ENCODE measurements at places on chromosomes 5 and 9. TPM values are rescaled to one million over a fixed set of nuclear protein-coding genes. Genes with fewer than 3 reads are reported as not detected.

The PCDHA12 gene
- total RNA-seq: not detected

The ELL2 gene
- 76.3 TPM for total RNA-seq

The FAM221B gene
- total RNA-seq: not detected

The FOXD4 gene
- not detected for total RNA-seq

The SUSD3 gene
- total RNA-seq: 53.1 TPM

DNA sequence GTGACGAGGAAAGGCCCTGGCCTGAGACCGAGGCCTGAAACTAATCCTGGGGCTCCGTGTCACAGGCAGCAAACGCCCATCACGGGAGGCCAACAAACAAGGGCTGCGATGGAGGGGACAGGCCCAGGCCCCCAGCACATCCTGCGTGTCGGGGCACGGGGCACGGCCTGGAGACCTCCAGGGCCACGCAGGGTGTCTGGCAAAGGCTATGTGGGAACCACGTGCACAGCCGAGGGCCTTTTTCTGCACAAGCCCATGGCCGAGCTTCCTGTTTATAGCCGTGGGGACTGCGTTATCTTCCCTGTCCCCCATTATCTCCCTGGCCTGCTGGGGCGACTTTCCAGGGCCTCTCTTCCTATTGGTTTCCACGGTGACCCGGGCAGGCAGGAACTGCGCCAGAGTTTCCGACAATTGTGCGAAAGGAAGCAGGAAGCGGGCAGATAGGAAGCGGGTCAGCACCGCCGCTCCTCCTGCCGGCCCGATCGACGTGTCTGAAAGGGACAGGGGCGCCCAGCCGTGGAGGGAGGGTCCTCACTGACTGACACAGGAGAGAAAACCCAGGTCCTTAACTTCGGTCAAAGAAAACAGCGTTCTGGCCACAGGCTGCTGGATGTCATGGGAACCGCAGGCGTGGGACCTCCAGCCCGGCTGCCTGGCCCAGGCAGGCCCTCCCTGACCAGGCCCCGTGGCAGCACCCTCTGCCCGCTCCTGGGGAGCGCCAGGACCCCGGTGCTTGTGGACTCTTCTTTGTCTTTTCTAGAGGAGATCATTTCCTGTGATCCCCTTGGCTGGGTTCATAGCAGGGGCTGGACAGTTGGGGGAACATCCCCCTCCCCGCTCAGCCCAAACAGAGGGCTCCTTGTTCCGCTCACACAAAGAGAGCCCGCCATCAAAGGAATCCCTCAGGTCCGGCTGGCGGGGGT lies 29.1 kb upstream of the SEC16A start:
- no peak for DNase-seq

GRCh38 chr9:4062966-4063365 lies 236.9 kb downstream of the GLIS3 start:
- DNase-seq: no peak

DNA sequence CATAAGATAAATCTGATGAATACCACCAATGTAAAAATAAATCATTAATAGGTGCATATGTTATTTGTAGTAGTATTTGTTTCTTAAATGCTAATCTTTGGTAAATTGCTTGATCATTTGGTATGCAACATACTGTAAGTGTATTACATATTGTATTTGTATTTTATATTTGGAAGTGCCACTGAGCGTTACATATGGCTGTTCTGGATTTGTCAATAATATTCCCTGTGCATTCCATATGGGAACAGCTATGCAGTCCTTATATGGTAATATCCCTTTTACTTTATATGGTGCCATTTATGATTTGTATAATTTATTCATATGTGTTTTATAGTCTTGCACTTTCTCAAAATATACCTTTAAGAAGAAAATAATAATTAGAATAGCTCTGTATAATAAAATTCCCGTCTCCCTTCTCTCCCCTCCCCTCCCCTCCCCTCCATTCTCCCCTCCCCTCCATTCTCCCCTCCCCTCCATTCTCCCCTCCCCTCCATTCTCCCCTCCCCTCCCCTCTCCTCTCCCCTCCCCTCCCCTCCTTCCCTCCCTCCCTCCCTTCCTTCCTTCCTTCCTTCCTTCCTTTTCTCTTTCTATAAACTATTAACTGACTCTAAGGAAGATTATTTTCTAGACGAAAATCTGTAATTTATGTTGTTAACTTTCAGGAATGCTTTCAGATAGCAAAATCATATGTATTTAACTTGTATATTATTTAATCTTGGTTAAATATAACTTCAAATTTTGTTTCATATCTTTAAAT lies 241.4 kb downstream of the CSNK1G3 start:
- DNase-seq: no peak

- DNase-seq: no peak
Observed at GRCh38 chr5:10301842-10302610, 5.7 kb downstream of the CMBL start.

GRCh38 chr5:96150007-96150406 lies 188.4 kb upstream of the ELL2 start:
- no peak for DNase-seq

DNA sequence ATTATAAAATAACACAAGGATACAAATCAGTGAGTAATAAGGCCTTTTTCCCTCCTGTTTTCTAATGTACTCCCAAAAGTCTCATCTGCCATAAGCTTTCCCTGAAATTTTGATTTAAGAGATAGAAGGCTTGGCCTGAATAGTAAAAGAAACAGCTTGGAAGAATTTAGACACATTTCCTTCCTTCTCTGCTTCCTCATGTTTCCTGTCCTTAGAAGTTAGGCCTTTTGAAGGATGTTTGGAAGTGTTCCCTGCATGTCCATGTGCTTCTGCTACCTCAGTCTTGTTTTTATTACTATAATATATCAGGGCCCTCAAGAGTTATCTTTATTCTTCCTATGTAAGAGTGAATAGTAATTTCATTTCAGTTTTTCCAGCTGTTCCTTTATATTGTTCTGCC lies 242.7 kb downstream of the DEPDC1B start:
- no peak for DNase-seq

- DNase-seq: no peak
Observed at GRCh38 chr9:8424786-8425410, 625.3 kb upstream of the DMAC1 start.

- no peak for DNase-seq
Observed at GRCh38 chr5:82422001-82422740, 144.0 kb upstream of the RPS23 start.

DNA sequence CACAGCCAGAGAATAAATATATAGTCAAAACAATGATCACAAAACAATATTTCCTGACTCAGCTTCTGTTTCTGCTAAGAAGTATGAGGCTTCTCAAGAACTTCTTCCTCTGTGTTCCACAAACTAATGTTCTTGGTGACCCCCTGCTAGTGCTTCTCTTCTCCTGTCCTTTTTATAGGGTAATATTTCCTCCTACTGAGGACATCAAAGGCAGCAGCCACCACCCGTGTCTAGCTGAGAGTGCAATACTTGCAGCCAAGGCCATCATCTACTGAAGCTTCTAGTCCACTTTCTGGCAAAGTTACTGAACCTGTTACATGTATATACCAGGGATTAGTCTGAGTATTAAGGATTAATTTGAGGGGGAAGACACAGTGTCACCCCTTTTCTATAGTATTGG lies 83.7 kb upstream of the SLC12A2 start:
- DNase-seq: no peak

DNA sequence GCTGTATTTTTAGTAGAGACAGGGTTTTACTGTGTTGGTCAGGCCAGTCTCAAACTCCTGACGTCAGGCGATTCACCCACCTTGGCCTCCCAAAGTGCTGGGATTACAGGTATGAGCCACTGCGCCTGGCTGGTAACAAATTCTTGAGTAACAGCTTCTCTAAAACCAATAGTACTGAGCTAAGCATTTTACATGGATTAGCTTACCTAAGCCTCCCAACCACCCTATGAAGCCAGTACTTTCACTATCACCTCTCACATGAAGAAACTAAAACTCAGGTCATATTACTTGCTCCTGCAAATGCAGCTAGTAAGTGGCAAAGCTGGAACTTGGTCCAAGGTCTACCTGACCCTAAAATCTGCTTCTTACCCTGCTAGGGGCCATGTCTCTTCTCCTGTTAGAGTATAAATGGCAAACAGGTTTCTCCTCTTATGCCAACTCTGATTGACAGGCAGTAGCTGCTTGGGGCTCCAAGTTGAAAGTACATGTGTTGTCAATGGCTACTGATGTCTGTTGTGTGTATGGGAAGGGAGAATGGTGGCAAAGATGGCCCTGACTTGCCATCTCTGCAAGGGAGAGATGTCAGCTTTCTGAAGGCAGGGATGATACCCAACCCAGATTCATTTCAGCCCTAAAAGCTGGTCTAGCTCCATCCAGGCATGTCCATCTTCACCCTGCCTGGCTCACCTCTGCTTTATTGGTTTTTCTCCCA lies 4.0 kb downstream of the PHF19 start:
- no peak for DNase-seq

DNA sequence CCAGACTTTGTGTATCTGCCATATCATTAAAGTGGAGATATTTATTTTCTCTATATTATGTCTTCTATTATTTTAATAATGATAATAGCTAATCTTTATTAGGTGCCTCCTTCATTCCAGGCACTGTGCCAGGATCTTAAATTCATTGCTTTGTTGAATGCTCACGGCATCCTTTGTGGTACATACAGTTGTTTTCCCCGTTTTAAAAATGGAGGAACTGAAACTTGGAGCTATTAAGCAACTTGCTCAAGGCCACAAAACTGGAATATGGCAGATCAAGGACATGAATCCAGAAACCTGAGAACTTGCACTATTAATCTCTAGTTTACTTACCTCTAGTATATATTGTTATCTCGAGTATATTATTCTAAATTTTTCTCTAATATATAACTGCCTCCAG lies 41.5 kb upstream of the PPP3R2 start:
- no peak for DNase-seq

DNA sequence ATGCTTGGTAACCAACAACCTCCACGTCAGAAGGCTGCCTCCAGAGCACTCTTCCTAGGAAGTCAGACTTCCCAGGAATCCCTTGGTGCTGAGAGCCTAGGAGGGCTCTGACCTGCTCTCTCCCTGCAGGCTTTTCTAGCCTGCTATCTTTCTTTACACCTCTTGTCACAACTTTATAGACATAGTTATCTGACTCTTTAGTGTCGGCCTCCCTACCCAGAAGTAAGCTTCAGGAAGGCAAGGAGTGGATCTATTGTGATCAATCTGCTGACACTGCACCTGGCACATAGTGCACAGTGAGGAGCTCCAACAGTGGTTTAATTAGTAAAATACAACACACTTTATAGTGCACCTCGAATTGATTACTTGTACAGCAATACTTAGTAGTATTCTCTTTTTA lies 2.3 kb downstream of the AFAP1L1 start:
- no peak for DNase-seq

- DNase-seq: peak; percentile 7
Observed at GRCh38 chr9:5764130-5764868, 68.6 kb downstream of the ERMP1 start.

GRCh38 chr5:126339215-126339805 lies 83.9 kb upstream of the GRAMD2B start:
- DNase-seq: peak; percentile 45

- no peak for DNase-seq
Observed at GRCh38 chr5:132182359-132183040, 45.2 kb downstream of the P4HA2 start.

DNA sequence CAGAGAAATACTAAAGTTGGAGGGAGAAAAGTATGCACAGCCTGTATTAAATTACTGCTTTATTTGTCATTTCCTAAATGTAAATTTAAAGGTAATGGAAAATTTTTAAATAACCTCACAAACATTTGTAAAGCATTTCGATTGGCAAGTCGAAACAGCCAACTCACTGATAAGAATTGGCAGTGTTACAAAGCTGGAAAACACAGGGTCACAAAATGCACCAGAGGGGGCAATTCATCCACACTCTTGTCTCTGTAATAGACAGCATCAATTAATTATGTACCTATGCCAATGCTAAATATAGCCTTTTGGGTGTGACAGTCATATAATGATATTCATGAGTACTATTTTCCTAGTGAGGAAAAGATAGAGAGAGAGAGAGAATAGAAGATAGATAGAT lies 140.6 kb upstream of the PRLR start:
- no peak for DNase-seq

DNA sequence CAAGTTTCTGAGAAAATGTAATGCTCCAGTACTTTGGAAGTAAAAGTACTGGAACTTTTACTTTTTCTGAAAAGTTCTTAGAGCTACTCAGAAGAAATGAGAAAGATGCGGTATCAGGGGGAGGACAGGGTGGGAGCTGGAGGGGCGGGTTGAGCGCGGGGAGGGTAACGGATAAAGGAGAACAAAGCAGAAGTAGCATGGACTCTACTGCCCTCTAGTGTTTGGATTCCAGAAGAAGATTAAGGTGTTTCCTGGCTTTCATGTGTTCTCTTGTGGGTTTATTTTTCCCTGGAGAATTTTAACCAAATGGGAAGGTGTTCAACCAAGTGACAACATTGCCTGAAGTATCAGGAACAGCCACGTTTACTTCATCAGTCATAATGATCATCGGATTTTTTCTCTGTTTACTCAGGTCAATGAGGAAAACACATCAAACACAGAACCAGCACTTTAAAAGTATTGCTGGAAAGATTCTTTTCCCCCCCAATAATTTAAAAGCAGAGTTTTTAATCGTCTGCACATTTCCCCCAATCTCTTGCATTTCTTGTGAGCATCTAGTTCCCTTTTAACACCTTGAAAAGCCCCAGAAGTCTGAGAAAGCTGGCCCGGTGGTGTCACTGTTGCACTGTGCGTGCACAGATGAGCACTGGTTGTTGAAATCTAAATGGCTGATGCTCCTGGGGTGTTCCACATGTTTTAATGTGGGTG lies 190.6 kb downstream of the MPDZ start:
- DNase-seq: no peak

DNA sequence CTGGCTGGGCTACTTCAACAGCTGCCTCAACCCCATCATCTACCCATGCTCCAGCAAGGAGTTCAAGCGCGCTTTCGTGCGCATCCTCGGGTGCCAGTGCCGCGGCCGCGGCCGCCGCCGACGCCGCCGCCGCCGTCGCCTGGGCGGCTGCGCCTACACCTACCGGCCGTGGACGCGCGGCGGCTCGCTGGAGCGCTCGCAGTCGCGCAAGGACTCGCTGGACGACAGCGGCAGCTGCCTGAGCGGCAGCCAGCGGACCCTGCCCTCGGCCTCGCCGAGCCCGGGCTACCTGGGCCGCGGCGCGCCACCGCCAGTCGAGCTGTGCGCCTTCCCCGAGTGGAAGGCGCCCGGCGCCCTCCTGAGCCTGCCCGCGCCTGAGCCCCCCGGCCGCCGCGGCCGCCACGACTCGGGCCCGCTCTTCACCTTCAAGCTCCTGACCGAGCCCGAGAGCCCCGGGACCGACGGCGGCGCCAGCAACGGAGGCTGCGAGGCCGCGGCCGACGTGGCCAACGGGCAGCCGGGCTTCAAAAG lies 36.9 kb upstream of the TTC1 start:
- no peak for DNase-seq

DNA sequence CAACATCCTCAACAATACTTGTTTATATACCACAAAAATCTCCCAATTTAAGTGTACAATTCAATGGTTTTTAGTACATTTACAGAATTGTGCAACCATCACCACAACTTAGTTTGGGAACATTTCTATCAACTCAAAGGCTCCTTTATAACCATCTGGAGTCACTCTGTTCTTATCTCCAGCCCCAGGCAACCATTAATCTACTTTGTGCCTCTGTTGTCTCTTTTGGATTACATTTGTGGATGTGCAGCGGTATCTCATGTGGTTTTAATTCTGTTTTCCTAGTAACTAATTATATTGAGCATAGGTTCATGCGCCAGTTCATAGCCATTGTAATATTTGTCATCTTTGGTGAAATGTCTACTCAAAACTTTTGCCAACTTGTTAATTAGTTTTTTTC lies 14.4 kb downstream of the ADAMTS19 start:
- no peak for DNase-seq

- no peak for DNase-seq
Observed at GRCh38 chr5:173069671-173070070, 13.5 kb downstream of the CREBRF start.
